ENCODE measurements at places on chromosomes 12 and 14.

- DNase-seq, result no peak
Observed at GRCh38 chr14:68651075-68651474, 141.8 kb downstream of the ZFP36L1 start.

DNA sequence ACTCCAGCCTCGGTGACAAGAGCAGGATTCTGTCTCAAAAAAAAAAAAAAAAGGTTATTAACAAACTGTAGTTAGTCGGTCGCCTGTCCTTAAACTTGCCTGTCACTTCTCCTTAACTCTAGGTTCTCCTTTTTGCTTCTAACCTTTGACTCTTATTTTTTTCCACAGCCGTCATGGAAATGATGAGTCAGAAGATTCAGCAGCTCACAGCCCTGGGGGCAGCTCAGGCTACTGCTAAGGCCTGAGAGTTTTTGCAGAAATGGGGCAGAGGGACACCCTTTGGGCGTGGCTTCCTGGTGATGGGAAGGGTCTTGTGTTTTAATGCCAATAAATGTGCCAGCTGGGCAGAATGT is 418 bp upstream of the MYG1 start:
- DNase-seq, result peak; percentile 74

- DNase-seq, result no peak
Observed at GRCh38 chr12:70553391-70553859, 83.8 kb downstream of the PTPRB start.

DNA sequence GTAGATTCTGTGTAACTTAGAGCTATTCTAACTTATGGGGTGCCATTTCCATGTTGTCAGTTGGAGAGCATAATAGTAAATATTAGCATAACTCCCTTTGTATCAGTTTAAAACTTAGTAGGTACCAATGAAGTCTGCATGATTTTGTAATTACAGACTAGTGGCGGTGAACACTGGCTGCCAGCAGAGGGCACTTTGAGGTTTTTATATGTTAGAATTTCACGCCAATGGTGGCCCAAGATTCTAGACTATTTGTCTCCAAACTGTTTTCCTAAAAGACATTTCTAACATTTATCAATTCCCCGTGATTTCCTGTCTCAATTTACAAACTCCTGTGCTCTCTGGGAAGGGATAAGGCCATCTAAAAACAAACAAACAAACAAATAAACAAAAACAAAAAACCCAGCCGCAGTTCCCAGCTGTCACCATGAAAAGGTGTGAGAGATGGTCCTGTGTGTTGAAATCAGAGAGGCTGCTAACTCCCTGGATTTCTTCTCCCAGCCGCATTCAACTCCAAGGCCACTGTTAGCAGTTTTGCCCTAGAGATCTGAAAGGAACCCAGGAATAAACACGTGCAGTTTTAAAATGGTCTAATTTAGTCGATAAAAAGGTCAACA is 57.6 kb downstream of the BRMS1L start:
- DNase-seq, result peak; percentile 35

GRCh38 chr12:84727961-84728360 is 184.6 kb downstream of the SLC6A15 start:
- no peak for DNase-seq

- no peak for DNase-seq
Observed at GRCh38 chr14:53048631-53049030, 97.8 kb upstream of the FERMT2 start.

GRCh38 chr14:100168506-100168905 is 9.1 kb upstream of the DEGS2 start:
- DNase-seq, result no peak

All from ACHN (cell line).